DMS153 (cell line): ENCODE measurements at places on chromosomes 5 and 9.

DNA sequence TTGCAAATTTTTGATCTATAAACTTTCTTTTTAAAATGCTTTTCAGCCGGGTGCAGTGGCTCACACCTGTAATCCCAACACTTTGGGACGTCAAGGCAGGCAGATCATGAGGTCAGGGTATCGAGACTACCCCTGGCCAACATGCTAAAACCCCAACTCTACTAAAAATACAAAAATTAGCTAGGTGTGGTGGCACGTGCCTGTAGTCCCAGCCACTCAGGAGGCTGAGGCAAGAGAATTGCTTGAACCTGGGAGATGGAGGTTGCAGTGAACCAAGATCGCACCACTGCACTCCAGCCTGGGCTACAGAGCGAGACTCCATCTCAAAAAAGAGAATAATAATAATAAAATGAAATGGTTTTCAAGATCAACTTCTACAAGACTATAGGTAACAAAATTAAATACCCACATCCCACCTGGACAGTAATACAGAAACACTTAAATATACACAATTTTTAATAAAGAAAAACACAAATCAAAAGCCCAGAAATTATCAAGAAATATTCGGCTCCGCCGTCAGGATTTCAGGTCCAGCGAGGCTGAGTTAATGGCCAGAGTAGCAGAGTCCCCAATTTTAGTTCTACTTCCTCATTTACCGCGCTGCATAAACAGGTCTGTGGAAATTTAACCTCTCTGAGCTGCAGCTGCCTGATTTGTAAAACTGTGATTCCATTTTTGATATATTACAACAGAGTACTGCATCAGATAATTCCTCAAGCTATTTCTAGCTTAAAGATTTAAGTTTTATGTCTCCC is 4.0 kb downstream of the TUT7 start:
- no peak for DNase-seq

DNA sequence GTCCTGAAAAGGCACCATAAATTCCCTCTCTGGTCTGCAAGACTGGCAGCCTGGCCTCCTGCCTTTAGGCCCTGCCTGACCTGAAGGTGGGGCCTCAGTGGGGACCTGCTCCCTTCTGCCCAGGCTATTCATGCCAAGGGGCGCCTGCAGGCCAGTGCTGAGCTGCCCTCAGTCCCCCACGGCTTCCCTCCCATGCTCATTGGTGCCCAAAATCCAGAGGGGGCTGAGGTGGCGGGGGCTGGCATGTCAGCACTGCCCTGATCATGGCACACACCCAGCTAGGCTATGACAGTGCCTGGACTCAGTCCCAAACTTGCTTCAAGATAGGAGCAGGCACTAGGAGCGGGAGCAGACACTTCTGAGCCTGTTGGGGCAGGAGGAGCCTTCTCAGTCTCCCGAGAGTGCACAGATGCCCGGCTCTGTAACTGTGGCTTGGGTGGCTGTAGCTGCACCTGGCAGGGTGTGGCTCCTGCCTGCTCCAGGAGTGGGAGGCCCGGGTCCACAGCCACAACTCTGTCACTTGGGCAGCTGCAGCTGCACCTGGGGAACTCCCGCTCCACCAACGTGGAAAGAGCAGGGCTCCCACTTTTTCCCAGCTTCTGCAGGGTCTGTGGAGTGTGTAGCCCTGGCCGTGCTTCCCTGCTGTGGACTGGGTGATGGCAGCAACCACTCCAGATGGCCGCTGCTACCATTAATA is 49.0 kb downstream of the NDUFAF2 start:
- no peak for DNase-seq

GRCh38 chr5:165775111-165775510 is 2269.7 kb downstream of the MAT2B start:
- DNase-seq: no peak

DNA sequence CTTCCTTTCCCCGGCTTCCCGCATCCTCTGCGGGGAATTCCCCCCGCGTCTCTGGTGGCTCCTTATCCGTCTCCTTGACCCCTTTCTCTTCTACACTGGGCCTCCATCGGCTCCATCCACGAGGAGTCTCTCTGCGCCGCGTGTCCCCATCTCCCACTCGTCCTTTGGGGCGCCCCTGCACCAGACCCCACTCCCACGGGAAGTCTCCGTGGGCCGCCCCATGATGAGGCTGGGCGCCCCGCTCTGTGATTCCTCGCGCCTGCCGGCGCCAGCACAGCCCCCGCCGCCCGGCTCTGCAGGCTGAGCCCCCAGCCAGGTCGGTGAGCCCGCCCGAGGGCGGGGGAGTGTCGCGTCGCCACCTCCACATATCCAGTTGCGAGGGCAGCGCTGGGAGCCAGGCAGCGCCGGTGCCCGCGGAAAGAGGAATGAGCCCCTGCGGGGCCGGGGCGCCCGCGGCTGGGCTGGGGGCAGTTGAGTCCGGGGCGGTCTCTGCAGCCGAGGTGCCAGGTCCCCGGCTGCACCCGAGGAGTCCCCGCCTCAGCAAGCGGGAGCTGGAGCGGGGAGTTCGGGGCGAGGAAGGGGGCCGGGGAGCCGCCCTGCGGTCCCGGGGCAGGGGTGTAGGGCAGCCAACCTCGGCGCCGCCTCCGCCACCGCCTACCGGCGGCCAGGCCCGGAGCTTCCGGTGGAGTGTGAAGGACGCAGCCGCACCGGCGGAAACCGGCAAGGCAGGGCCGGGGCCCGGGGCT is 2.1 kb upstream of the TRAF1 start:
- peak; percentile 52 for DNase-seq

DNA sequence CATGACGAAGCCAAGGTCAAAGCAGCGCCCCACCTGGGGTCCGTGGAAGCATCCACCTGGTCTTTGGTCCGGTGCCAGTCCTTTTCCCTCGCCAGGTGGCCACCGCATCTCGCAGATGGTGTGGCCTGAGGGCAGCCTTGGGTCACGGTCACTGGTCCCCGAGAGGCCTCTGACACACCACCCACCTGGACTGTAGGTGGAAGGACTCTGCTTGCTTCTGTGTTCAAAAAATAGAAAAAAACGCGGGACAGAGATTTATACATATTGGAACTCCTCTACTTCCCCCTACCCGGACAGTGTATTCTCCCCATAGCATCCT is 466 bp upstream of the TTC39B start:
- no peak for DNase-seq

DNA sequence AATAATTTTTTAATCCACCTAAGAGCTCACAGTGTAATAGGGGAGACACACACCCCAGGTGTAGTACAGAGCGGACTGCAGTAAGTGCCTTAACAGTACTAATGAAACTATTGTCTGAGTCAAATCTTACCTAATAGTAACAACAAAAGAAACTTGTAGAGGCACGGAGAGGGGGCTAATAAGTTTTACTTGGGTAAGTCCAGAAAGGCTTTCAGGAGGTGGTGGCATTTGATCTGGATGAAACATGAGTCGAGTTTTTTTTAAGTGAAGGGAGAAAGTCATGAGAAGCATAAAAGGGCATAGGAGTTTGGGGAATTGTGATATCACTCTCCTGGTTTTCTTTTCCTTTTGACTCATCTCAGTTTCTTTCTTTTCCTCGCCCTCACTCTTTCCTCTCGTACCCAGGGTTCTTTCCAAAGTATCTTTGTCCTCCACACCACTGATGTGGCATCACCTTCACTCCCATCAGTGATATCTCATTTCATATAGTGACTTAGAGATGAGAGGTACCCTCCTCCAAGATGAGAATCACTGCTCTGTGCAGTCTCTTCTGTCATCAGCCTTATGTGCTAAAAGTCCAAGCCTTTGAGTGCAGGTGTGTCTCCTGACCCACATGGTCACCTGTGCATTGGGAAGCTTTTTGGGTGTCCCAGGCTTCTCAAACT is 2.0 kb downstream of the CTNNA1 start:
- no peak for DNase-seq

DNA sequence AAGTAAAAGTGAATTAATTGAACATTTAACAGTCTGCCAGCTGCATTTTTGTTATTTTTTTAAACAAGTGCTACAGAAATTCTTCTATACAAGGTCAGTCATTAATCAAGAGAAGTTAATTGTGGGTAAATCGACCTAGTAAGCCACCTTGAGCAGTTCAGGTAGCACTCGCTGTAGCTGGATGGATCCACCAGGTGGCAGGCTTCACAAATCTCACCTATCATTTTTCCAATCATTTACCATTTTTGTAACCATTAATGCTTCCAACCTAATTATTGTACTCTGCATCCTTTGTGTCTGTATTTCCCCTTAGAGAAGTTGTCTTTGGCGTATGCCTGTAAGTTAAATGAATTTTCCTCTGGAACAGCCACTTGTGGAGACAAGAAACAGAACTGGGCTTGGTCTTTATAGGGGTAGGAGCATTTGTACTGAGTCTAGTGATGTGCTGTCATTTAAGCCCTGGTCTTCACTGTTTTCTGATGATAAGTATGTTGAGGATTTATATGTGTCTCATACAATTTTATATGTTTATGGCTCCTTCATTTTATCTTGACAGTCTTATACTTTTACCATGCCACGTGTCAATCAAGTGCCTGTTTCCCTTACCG is 39.5 kb downstream of the CD180 start:
- no peak for DNase-seq

- no peak for DNase-seq
Observed at GRCh38 chr9:75914002-75914401, 23.5 kb downstream of the PCSK5 start.

DNA sequence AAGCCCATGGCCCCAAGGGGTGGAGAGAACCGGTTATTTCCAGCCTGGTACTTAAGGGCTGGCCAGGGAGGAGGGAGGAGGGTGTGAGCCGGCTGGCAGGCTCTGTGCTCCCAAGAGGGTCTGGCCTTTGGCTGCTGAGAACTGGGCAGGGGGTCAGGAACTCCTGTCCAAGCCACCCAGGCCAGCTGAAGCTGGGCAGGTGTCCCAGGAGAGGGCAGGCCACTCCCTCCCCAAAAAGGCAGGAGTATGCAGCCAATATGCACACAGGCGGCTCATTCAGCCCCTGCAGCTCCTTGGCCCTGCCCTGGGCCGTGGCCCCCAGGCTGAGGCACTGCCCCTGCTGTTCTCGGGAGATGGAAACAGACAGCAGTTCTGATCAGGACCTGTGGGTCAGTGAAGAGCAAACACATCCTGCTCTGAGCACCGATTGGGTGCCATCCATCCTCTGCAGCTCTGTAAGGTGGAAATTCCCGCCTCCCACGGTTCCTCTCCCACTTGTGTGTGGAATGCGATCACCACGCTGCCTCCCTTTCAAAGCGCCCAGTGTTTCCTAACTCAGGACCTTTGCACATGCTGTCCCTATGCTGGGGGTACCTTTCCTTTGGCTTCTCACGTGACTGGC is 17.1 kb upstream of the KIF12 start:
- no peak for DNase-seq

- no peak for DNase-seq
Observed at GRCh38 chr5:42689391-42689790, 67.2 kb upstream of the CCDC152 start.

GRCh38 chr5:13251623-13252376 is 692.7 kb downstream of the DNAH5 start:
- DNase-seq: no peak

DNA sequence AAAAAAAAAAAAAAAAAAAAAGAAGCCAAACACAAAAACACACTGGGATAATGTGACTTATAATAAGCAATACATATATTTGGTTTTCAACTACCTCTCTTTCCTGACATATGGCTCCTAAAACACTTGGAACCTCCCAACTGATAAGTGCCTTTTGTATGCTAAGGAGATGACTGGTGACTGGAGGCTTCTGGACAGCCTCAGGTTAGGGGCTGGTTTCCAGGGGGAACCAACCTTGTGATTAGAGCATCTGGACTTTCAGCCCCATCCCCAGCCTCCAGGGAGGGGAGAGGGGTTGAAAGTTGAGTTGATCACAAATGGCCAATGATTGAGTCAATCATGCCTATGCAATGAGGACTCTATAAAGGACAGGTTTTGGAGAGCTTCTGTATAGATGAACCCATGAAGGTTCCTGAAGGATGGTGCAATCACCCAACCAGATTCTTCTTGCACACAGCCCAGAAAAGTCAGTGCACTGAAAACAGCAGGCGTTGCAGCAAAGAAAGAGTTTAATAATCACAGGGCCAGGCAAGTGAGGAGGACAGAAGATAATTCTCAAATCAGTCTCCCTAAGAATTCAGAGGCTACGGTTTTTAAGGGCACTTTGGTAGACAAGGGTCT is 276.7 kb downstream of the AUH start:
- DNase-seq: no peak

DNA sequence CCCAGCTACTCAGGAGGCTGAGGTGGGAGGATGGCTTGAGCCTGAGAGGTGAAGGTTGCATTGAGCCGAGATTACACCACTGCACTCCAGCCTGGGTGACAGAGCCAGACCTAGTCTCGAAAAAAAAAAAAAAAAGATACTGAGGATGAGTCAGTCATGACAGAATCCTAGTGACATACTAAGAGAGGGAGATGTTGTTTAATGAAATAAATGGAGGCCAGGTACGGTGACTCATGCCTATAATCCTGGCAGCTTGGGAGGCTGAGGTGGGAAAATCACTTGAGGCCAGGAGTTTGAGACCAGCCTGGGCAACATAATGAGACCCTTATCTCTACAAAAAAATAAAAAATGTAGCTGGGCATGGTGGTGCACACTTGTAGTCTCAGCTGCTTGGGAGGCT is 107.2 kb downstream of the ZFAND5 start:
- DNase-seq: no peak

DNA sequence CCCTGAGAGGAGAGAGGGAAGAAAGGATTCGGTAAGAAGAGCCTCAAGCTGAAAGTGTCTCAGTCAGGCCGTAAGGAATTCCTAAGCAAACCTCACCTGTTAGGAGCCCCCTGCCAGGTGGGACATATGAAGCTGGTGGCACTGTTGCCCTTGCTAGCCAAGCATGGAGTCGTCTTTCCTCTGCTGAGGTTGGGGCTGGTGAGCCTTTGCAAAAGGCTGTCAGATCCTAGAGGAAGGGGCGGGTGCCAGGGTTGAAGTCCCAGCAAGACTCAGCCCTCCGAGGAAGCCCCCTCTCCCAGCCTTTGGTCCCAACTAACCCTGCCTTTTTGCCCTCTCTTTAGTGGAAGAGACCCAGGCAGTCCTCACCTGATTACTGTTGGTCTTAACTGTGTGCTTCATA is 5.5 kb upstream of the SMIM32 start:
- no peak for DNase-seq

GRCh38 chr5:150342583-150342982 is 14.9 kb upstream of the TCOF1 start:
- DNase-seq: no peak

DNA sequence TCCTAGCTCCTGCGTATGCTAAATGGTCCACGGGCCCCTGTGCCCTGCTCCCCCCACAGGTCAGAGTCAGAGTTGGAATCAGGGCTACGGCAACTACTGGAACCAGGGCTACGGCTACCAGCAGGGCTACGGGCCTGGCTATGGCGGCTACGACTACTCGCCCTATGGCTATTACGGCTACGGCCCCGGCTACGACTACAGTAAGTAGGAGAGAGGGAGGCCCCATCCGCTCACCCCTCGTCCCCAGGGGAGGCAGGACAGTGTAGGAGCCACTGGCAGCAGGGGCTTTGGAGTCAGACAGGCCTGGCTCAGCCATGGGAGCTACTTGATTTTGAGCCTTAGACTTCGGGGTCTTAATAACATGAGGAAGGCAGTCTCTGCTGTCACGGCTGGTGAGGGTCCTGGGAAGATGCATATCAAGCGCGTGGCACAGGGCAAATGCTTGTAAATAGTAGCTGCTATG is 5.8 kb downstream of the HNRNPAB start:
- DNase-seq: no peak

GRCh38 chr9:130930804-130931349 is 8.2 kb downstream of the FIBCD1 start:
- no peak for DNase-seq
